ENCODE measurements at places on chromosomes 1 and 21.

- no peak for DNase-seq
Observed at GRCh38 chr1:61451572-61451968, 273.4 kb downstream of the TM2D1 start.

DNA sequence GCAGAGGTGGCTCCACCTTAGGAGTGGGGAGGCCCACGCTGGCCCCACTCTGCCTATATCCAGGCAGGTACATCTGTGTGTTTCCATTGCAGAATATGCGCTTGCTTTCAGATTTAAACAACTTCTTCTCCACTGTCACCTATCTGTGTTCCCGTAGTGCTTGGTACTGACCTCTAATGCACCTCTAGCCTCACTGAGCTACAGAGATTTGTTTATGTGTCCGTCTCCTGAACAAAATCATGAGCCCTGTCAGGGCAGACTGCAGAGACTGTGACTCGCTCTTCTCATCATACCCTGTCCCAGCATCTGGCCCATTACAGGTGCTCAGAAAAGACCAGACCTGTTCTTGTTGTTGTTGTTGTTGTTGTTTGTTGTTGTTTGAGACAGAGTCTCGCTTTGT lies 14.5 kb upstream of the LRRC38 start:
- no peak for DNase-seq

DNA sequence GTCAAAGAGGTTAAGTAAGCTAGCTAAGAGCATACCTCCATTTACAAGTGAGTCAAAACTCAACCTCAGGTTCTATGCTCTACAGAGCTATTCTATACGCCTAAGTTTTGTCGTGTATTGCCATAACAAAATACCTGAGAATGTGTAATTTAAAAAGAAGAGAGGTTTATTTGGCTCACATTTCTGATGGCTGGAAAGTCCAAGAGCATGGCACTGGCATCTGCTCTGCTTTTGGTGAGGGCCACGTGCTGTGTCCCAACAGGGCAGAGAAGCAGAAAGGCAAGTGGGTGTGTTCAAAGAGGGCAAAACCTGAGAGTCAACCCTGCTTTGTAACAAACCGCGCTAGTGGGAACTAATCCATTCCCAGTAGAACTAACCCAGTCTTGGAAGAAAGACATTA lies 60.9 kb upstream of the POU2F1 start:
- no peak for DNase-seq

GRCh38 chr21:42265231-42265812 lies 46.4 kb downstream of the ABCG1 start:
- no peak for DNase-seq

- DNase-seq = no peak
Observed at GRCh38 chr1:31306278-31306677, 9.4 kb downstream of the ZCCHC17 start.

DNA sequence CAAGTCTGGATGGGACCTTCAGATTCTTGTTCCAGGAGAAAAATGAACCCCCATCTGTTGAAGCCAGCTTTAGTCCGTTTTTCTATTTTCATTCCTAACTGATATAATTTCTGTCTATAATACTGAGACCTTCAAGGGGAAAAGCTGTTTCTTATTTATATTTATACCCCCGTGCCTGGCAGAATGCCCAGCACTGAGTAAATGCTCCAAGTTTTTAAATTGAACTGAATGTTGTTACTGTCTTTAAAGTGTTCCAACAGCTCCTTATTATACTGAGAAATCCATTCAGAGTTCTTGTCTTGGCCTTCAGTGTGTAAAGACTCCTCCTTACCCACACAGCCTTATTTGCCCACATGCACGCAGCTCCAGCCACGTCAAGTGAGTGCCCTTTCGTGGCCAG lies 178.6 kb upstream of the HMGB4 start:
- no peak for DNase-seq

DNA sequence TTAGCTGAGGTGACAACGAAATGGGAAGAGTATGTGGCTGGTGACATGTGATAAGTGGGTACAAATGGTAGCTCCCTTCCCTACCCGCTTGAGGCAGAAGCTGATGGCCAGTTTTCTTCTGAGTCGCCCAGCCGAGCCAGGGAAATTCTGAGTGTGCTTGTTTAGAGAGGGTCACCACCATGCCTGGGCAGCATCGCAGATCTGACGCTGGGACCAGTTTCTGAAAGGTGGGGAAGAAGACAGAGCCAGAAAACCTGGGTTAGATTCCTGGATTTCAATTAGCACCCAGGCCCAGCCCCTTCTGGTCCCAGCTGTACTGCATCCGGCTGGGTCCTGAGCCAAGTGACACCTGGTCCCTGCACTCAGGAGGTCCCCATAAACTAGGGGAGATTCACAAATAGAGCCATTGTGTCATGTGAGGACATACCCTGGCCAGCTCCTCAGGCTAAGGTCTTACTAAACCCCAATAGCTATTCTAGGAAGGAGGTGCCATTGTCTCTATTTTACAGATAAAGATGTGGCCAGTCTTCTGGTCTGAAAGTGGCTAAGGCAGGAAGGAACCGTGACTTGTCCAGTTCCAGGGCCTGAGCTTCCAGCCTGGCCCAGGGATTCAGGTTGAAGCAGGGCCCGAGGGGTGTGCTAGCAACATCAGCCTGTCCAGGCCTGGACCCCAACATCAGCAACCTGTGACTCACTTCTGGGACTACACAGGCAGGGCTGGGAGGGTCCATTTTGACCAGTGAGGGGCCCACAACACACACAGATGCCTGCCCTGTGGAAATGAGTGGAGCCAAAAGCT lies 1.7 kb upstream of the TMEM61 start:
- DNase-seq = no peak

GRCh38 chr1:22101199-22101598 lies 41.7 kb downstream of the WNT4 start:
- no peak for DNase-seq

DNA sequence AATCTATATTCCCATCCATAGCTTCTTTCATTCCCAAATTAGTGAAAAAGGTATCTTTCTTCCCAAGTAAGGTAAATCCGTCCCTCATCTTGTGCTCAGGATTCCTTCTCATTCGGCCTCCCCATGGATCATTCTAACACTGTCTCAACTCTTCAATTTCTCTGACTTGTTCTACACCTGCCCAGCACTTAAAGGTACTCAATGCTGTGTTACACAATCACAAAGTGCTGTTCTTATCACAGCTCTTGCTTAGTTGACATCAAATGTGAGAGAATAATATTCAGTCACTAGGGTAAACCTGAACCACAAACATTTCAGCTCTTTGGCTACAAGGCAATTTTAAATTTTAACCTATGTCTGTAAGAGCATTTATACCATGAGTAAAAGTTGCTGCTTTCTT lies 94.8 kb downstream of the DIRAS3 start:
- DNase-seq = no peak

GRCh38 chr1:164633997-164634396 lies 75.0 kb downstream of the PBX1 start:
- no peak for DNase-seq

- DNase-seq = no peak
Observed at GRCh38 chr1:4397196-4397595, 257.2 kb upstream of the AJAP1 start.

GRCh38 chr21:45618846-45619485 lies 24.6 kb upstream of the PCBP3 start:
- DNase-seq = no peak

DNA sequence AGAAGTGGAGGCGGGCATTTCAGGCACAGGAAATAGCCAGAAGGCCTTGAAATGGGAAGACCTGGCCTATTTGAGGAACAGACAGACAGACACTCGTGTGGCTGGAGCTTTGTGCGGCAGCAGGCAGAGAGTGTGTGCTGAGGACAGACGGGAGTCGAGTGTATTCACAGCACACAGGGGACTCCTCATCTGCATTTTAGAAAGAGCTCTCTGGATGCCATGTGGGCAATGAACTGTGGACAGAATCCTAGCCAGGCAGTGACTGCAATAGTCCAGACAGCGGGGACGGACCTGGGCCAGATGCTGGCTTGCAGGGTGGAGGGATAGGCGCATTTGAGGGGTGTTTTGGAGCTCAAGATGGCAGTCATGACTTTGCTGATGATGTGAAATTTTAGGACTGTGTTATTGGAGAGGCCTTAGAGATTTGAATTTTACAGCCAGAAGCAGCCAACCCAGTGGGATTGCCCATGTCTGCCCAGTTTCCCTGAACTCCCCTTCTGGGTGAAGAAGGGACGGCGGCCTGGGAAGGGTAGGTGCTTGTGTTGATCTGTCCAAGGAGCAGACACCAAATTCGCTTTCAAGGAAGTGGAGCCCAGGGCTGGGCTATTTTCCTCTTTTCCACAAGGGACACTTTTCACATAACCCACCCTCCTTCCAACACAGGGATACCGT lies 43.7 kb downstream of the CHAF1B start:
- DNase-seq = no peak

DNA sequence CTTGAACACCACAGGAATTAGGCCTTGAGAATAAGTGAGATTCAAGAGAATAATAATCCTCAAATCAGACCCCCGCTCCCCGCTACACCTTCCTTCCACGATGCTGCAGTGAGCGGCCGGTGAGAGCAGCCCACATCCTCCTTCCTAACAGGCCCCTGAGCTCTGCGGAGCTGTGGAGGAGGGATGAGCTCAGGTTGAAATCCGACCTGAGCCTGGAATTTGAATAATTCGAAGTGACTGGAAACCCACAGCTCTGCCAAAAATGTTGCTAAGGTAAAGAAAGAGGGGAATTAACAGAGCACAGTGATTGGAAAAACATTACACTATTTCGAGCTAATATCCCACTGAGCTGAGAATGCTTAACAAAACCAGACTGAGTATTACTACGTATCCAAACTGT lies 90.0 kb downstream of the URB2 start:
- no peak for DNase-seq

DNA sequence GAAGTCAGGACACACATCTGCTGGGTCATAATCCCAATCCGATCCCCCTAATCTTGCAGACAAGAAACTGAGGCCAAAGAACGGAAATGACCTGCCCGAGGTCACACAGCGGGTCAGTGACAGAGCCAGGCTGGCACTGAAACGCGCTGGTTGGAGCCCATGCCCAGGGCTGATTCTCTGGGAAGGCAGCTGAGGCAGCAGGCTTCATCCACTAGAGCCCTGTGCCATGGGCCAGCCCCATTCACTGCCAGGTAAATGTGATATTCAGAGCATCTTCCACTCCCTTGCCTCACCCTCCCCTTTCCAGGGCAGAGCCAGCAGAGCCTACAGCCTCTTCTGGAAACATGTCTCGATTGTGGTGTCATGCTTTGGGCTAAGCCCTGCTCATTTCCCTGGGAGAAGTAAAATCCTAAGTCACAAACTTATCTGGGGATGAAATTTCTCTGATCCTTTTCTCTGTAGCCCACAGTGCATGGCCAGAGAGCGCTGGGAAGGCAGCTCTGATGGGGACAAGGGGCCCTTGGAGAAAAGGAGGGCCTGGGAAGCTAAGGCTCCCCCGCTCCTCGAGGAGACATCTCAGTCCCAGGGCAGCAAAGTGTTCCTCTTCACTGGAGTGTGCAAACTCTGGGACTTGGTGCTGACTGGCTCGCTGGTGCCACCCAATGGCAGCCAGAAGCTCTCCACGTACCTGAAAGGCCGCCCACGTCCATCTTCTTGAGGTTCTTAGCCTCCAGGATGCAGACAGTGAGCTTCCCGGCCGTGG lies 110.4 kb downstream of the SYT2 start:
- no peak for DNase-seq

DNA sequence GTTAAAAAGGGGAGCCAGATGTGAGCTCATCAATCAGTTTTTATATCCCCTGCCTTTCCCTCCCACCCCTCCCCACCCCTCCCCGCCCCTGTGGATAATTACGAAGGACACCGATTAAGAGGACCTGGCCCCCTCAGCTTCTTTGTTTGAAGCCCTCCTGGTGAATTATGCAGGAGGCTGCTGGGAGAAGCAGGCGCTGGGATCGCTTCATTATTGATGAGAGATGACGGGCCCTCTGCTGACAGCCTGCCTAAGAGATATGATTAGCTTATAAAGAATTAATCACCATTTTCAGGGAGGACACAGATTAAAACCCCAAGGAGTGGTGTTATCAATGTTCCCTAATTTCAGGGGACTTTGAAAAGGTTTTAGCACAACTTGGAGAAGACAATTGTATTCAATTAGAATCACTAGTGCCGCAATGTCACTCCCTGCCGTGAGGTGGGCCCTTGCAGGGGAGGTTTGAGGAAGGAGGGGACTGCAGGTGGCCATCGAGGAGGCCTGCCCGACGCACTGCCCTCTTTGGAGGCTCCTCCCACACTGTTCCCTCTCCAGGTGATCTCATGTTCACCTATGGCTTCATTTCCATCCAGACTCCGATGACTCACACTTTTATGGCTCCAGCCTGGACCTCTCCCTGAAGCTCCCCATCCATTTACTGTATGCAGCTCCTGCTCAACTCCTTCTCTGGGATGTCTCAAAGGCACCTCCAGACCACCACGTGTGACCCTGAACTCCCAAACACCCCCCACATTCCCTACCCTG lies 67.0 kb upstream of the KLHDC7A start:
- no peak for DNase-seq

- no peak for DNase-seq
Observed at GRCh38 chr1:232474826-232475225, 155.1 kb downstream of the SIPA1L2 start.

DNA sequence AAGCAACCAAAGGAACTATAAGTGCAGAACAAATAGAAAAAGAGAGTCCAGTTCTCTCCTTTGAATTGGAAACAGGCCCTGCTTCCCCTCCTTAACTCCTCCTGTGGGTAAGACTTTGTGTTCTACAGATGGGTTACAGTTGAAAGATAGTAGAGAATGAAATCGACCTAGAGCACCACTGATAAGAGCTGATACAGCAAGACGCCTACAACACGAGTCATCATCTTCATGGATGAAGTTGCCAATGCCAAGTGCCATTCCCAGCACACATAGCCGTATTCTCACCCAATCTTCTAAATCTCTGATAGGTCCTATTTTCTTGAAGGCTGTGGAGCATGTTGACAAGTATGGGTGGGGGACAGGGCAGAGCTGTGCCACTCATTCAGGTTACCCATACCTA lies 99.8 kb upstream of the CAMK1G start:
- no peak for DNase-seq

GRCh38 chr1:43588592-43588991 lies 57.9 kb downstream of the PTPRF start:
- DNase-seq = no peak

DNA sequence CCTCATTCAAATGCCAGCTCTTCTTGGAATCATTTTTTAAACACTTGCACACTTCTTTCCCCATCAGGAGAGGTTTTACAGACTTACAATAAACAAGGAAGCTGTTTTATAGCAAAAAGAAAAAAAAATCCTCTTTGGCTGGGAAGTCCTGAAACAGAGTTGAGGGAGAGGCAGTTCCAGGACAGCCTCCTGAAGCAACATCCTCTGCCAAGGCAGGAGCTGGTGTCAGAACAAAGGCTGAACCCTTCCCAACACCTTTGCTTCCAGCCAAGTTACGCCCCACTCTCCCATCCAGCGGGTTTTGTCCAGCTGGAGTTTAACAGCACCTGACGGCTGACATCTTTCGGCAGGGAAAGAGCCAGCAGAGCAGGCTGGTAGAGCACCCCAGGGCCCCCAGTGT lies 287.8 kb downstream of the RRAGC start:
- DNase-seq = no peak

- DNase-seq = no peak
Observed at GRCh38 chr1:50426702-50427085, 3.5 kb upstream of the DMRTA2 start.

All from stimulated activated CD4-positive, alpha-beta T cell treated with anti-CD3 and anti-CD28 coated beads, TNF-alpha, amount 100 ng/mL, for 24 hours (primary cell).